ENCODE measurements at places on chromosomes 7 and 10.

DNA sequence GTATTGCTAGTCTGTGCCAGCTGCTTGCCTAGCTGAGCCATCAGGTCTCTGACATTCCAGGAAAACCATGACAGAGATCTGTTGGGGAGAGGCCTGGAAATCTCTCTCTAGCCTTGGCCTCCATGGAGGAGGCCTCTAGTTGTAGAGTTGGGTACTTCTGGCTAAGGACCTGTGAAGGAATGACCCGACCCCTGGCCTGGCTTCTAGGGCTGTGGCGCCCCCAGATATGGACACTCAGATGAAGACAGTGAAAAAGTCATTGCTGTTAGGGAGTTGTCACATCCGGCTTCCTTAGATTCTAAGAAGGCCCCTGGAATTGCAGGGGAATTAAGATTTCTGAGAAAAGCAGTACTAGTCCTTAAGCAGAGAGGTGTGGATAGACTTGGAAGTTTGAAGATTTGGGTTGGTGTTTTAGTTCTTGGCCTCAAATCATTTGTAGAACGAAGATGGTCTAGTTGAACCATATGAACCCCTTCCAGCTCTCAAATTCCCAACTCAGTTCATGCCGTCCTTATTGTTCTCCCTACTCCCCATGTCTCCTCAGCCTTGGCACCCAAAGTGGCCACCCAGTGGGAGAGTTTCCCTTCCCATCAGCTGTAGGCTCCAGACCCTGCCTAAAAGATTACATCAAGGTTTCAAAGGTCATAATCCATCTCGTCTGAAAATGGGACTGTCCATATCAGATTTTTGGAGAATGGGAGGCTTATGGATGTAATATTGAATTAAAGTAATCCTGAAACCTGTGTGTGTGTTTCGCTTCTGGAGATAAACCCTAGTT, 7.0 kb downstream of the HHEX start:
- DNase-seq = no peak

GRCh38 chr10:71401056-71401455, 4.3 kb downstream of the CDH23 start:
- DNase-seq = no peak

GRCh38 chr7:20329389-20330238, 1.1 kb upstream of the ITGB8 start:
- DNase-seq = peak; percentile 79

DNA sequence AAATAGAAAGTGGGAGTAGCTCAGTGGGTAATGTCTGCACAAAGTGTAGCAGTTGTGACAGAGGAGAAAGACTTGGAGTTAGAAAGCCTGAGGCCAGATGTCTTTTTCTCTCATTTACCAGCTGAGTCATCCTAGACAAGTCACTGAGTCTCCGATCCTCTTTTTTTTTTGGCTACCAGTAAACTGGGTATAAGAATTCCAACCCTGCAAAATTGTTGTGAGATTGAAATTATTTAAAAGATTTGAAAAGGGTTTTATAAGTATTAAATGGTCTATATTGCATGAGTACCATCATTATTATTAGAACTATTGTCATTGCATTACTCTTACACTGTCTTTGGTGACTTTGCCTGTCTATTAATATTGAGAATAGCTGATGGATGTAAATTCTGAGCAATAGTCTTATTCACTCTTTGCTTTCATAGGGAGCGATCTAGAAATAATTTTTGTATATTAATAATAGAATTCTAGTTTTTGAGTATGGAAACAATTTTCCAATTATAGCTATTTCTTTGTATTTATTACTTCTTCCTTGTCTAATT, 74.0 kb downstream of the ARID5B start:
- peak; percentile 78 for DNase-seq

DNA sequence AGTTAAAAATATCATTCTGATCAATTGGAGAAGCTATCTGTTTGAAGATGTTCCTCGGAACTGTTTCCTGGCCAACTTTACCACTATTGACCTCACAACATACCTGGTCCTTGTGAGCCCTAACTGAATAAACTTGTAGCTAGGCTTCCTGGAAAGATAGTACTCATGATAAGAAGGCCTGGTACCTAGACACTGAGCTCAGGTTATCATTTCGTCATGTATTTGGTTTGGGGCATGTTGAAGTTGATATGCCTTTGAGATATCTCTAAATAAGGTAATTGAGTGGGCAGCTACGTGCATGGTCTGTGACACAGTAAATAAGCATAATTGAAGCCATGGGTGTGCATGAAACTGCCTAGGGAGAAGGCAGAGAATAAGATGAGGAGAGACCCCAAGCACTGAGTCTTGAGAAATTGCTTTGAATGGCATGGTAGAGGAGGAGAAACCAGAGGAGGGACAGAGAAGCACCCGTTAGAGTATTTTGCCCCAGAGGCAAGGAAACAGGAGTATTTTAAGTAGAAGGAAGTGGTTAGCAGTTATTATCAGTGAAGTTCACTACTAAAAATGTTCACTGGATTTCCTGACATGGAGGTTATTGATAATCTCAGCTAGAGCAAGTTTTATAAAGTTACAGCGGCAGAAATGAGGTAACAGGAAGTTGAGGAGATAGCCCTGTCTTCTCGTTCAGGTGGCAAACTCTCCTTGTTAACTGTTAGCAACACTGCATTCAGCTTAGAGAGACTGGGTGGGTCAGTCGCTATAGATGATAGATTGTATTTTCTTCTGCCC, 55.6 kb downstream of the CC2D2B start:
- no peak for DNase-seq

- DNase-seq = peak; percentile 84
These were observed 770.4 kb downstream of the TNS3 start for GRCh38 chr7:46811529-46811928.

GRCh38 chr10:114336823-114337509, 67.3 kb downstream of the AFAP1L2 start:
- no peak for DNase-seq

DNA sequence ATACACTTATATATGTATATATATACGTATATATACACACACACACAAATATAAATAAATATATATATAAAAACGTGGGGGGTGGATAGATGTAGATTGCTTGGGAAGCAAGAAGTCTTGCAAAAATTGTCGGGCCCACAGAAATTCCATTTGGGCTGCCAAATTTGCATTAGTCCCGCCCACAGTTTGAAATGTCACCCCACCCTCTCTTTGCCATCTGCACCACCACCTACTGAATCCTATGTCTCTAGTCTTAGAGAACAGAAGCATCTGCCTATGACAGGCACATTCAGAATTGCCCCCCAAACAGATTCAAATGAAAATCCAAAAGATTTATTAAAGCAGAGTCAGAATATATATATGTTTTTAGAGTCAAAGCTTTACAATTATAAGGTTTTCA, 25.6 kb upstream of the CACNA2D1 start:
- DNase-seq = no peak

DNA sequence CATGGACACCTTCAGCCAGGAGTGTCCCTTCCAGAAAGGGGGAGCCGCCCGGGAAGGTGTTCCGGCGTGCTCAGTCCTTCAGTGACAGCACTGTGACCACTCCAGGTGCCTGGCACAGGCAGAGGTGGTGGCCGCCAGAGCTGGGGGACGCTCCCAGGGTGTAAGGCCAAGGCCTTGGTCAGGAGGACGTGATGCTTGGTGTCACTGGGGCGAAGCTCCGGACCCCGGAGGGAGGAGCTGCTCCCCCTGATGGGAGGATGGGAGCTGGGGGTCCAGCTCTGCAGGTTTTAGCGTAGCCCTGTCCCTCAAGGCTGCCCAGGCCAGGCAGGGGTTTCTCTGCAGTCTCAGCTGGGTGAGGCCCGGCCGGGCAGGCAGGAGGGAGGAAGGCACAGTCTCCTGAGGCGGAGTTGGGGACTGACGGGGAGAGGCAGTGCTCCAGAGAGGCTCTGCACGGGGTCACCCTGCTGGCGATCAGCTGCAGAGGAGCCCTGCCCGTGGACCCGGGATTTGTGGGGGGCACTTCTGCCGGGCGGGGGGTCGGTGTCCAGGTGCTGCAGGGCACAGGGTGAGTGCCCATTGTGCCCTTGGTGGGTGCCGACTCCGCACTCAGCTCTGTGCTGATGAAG, 56.5 kb upstream of the DNAJB6 start:
- no peak for DNase-seq

DNA sequence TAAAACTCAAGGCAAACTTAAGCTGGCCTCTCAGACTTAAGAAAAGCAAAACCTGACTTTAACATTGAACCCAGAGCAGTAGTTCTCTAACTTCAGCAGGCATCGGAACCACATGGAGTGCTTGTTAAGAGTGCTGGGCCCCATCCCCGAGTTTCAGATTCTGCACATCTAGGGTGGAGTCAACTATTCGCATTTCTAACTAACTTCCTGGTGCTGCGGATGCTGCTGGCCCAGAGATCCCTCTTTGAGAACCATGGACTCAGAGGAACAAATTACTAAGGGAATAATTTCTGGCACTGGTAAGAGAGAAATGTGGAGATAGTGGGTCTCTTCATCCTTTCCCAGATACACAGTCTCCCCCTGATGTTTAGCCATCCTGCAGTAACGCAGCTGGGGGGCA, 14.6 kb upstream of the NPFFR1 start:
- DNase-seq = no peak

Measured in fibroblast of pulmonary artery (primary cell).